ENCODE measurements at places on chromosomes 2 and 18. TPM values are rescaled to one million over a fixed set of nuclear protein-coding genes. Genes with fewer than 3 reads are reported as not detected.

The PPP4R3B gene
- total RNA-seq: 21.2 TPM

The OR6B2 gene
- total RNA-seq: not detected

The CDK5R2 gene
- total RNA-seq: not detected

The DNER gene
- 21.5 TPM for total RNA-seq

The CMPK2 gene
- 134 TPM for total RNA-seq

The GAD1 gene
- 3.0 TPM for total RNA-seq

The GPR45 gene
- not detected for total RNA-seq

The ESPNL gene
- not detected for total RNA-seq

The NYAP2 gene
- total RNA-seq: 2.3 TPM

The STRN gene
- 15.5 TPM for total RNA-seq

The TMEM37 gene
- not detected for total RNA-seq

The GCG gene
- not detected for total RNA-seq

The IHH gene
- total RNA-seq: not detected

The MTCL1 gene
- 28.2 TPM for total RNA-seq

GRCh38 chr2:40201425-40201824, 250.5 kb downstream of the SLC8A1 start:
- DNase-seq: peak; percentile 21

DNA sequence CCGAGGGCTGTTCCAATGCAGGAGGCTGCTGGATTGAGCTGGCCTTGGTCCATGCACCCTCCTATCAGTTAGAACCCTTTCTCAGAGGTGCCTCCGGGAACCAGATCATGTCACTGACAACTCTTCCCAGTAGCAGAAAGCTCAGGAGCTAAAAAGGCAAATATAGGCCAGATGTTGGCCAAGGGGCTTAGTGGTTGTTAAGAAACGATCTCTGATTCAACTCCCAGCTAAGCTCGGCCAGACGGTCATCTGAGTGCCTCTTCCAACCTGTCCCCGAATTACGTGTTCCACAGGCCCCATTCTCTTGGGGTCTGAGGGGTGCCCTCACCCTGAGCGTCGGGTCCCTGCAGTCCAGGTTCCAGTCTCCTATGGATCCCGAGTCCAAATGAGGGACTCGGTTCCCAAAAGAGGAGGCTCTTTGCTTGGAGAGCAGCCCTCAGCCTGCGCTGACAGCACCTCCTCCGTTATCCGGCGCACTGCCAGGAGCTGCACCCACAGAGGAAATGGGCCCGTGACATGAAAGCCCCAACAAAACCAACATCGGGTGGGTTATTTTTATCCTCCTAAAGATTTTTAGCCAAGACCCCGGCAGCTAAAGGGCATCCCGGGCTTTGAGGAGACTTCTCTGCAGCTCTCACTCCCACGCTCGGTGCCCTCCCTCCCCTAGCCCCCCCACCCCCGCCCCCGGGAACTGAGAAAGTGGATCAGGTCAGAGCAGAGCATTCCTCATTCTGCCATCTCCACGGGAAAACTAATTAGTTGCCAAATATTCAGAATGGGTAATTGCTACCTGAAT, 106.6 kb upstream of the ID2 start:
- DNase-seq: no peak

DNA sequence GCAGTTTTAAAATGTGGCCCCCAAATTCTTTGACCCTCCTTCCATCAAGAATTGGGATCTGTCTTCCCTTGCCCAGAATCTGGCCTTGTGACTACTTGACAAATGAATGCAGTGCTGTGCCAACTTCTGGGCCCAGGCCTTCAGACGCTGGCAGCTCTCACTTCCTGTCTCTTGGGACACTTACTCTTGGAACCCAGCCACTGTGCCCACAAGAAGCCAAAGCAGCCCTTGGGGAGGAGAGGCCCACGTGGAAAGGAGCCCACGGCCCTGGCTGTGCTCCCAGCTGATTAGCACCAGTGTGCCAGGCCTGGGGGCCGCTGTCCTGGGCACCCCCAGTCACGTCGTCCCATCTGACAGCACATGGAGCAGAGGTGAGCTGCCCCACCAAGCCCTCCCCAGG, 56.6 kb downstream of the RPL37A start:
- peak; percentile 92 for DNase-seq

DNA sequence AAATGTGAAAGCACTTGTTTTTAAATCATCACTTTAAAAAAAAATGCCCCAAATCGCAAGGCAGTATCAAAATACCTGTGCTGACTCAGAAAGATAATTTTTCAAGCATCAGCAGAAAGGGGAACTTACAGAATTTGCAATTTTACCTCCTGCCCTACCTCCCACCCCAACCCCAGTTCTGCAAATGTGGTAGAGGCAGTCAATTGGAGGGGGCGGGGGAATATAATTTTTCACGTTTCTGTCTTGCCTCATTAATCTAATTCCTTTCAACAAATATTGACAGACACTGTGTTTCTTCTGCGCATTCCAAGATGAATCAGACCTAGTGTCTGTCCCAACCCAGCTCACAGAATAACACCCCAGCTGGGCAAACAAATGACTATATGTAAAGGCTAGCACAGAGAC, 76.8 kb downstream of the ALPK2 start:
- no peak for DNase-seq

- DNase-seq: no peak
Observed at GRCh38 chr2:201835066-201835465, 28.7 kb downstream of the CDK15 start.

- peak; percentile 60 for DNase-seq
Observed at GRCh38 chr18:31555971-31556747, 35.5 kb upstream of the TTR start.

GRCh38 chr18:31549416-31549815, 42.3 kb upstream of the TTR start:
- DNase-seq: no peak

- DNase-seq: no peak
Observed at GRCh38 chr2:17899871-17900270, 21.4 kb downstream of the KCNS3 start.

DNA sequence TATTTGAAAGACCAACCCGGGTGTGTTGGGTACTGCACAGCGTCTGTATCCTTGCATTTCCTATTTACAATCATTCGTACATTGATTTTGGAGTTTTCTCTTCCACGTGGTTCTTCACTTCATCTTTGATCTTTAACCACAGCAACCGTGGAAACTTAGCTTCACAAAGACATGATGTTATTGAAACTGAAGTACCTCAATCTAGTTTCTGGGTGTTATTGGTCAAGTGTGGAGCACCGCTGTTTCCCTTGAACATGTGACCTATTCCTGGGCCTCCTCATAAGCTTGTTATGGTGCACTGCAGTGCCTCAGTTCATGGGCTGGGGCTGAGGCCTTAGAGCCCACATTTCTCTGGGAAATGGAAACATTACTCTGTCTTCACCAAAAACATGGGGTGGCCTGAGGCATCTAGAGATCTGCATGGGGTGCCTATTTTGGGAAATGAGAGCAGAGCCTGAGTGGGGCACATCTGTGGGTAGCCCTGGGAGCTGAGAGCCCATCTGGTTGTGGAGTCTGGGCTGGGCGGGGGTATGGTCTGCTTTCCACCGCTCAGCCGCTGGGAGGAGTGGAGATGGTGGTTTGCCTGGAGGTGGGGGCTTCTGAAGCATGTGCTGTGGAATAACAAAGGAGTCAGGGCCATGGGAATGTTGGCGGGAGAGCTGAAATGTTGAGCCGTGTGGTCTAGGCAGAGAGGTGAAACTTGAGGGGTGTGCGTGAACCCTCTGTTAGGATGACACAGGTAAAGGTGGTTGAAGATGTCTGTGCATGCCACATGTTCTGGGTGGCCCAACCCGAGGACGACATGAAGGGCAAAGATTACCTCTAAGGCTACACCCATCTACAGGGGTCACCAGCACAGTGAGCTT, 37.4 kb downstream of the ZNF236 start:
- no peak for DNase-seq

GRCh38 chr2:222532315-222532714, 108.0 kb downstream of the SGPP2 start:
- no peak for DNase-seq

- no peak for DNase-seq
Observed at GRCh38 chr2:47112665-47113435, 42.3 kb downstream of the STPG4 start.

- no peak for DNase-seq
Observed at GRCh38 chr2:170456914-170457313, 258.2 kb upstream of the SP5 start.

- peak; percentile 59 for DNase-seq
Observed at GRCh38 chr2:72579591-72580180, 246.1 kb downstream of the EXOC6B start.

DNA sequence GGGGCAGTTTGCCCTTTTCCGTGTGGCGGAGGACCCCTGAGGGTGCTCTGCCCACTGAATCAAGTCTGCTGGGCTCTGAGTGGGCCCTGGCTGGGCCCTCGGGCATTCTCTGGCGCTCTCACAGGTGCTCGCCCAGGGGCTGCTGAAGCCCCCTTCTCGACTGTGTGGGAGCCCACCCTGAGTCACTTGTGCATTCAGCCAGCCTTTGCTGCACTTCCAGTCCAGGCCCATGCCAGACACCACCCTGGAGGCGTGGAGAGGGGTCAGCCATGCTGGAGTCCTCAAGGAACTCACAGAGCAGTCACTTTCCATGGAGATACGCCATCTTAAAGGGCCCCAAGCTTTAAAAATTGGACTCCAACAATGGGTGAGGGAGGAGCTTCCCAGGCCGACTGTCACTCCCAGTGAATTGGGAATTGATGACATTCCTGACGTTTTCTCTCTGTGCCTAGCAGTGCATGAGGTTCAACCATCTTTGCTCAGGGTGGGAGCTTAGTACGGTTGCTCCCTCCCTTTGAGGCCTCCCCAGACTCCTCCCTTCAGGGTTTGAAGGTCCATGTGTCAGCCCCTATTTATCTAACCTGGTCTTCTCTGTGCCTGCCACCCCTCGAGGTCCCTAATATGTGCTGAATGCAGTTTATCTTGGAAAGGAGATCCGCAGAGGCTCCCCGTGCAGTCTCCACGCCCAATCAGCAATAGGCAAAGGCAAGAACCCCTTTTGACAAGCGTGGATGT, 71.8 kb upstream of the HS6ST1 start:
- no peak for DNase-seq

- DNase-seq: peak; percentile 35
Observed at GRCh38 chr18:23619388-23619881, 33.1 kb upstream of the NPC1 start.

DNA sequence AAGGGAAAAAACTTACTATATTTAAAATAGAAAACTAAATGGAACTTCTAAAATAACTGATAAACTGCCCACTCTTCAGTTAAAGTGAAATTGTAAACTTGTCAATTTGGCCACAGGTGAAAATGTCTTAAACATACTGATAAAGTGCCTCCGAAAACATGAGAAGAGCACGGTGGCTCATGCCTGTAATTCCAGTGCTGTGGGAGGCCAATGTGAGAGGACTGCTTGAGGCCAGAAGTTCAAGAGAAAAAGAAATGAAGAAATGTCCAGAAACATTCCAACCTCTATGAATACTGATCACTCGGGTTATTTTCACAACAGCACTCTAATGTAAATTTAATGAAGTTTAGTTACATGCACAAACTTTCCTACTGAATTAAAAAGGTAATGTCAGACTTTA, 63.4 kb upstream of the DNER start:
- no peak for DNase-seq

DNA sequence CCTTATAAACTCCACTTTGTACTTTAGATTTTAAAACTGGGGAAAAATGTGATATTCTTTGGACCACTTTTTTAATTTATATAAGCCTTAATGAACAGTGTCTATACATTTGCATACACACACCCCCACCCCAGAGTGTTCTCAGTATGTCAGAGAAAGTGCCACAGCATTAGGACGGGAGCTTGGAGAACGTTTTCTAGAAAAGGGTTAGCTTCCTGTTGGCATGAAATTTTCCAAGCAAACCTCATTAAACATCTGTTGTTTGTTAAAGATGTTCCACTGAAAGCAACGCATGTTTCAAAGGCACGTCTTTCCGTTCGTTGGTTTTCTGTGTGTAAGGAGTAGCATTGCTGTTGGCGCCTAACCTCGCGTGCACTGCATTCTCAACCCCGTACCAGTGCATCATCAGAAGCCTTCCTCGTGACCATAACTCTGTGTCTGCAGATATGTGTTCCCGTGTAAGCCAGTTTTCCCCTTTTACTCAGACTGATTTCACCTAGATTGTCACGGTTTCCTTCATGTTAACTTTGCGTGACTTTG, 228.5 kb downstream of the ALPK2 start:
- no peak for DNase-seq

GRCh38 chr2:127663566-127664064, 11.7 kb downstream of the LIMS2 start:
- DNase-seq: no peak

Measured in M059J (cell line).